Choroid plexus epithelial cell (primary cell): ENCODE measurements at places on chromosomes 1 and 21.

GRCh38 chr1:186802388-186802787 is 26.4 kb upstream of the PLA2G4A start:
- peak; percentile 9 for DNase-seq

- DNase-seq, result peak; percentile 26
Observed at GRCh38 chr1:63675420-63675931, 82.3 kb downstream of the PGM1 start.

DNA sequence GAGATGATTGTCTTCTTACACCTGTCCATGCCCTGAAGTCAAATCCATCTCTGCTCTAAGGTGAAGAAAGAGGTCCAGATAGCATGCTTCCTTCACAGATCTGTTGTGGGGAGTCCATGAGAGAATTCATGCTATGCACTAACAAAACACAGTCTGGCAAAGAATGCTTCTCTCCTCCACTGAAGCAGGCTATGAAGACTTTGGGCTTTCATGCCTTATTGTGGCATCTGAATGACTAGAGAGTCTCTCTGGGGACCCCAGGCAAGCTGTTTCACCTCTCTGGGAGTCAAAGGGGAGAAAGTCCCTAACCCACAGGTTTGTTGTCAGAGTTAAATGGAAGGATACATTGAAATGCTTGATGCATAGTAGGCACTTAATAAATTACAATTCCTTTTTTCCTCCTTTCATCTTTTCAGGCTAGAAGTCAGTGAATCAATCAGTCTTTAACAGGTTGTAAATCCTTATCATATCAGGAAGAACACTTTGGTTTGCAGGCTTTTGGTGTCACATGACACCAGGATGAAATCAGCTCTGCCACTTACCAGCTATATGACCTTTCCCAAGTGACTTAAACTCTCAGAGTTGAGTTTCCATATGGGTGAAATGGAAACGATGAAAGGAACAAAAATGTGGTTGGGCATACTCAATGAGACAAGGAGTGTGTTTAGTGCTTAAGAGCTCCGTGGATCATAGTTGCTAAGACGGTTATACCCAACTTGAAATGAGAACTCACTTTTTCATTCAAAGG is 200.1 kb upstream of the DAB1 start:
- peak; percentile 7 for DNase-seq

- no peak for DNase-seq
Observed at GRCh38 chr1:33399375-33399774, 31.5 kb downstream of the PHC2 start.

DNA sequence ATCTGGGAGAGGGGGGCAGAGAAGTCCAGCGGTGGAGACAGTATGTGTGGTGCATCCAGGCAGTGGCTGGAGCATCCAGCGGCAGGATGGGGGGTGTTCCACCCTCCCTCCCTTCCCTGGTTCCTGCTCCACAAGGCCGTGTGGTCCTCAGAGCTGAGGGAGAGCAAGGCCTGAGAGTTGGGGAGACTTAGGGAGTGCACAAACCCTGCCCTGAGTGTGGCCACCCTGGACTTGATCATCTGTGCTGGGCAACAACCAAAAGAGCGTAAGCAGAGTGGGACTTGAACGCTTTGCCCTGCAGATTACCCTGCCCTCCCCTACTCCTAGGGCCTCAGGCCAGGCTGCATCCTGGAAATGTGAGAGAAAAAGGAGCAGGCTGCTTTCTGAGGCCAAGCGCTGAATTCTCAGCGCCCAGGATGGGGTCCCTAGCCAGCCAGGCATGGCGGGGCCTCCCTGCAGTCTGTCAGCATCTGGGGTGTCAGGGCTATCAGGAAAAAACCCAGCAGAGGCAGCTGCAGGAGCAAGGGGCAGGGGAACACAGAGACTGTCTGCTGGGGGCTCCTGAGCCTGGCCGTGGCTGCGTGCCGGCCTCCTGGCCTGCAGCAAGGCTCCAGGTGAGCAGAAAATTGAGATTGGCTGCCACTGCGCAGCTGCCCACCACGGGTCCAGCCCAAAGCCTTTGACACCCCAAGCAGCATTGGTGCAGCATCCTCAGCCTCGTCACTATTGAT is 266.2 kb downstream of the NPHP4 start:
- no peak for DNase-seq

DNA sequence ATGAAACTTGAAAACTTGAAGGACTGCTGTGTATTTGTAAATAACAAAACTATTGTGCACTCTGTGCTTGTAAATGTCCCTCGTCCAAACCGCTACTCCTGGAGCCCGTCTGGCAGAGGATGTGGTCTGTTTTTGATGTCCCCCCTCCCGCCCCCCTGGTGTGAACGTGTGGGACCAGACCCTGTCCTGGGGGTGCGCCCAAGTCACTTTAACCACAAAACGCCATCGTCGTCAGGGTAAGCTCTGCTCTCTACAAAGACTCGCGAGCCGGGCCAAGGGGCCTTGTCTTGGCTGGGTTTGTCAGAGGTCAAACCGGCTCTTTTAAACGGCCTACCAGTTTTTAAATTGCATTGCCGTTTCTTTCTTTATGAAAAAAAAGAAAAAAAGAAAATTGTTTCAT is 87.4 kb upstream of the TMEM51 start:
- no peak for DNase-seq

DNA sequence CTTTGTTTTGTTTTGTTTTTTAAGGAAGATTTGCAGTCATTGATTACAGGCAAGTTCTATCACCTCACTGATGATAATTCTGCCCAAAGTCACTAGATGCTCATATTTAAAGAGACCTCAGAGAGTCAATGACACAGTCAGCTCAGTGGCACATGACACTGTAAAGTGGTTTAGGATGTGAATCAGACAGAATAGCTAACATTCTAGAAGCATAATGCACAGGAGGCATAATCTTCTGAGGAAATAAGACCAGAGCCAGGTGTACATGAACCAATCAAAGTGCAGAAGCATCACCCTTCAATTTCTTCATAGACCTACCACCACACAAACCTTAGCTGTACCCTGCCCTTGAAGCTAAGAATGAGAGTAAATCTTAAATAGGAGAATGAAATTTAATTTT is 268.5 kb downstream of the BRINP2 start:
- DNase-seq, result no peak

DNA sequence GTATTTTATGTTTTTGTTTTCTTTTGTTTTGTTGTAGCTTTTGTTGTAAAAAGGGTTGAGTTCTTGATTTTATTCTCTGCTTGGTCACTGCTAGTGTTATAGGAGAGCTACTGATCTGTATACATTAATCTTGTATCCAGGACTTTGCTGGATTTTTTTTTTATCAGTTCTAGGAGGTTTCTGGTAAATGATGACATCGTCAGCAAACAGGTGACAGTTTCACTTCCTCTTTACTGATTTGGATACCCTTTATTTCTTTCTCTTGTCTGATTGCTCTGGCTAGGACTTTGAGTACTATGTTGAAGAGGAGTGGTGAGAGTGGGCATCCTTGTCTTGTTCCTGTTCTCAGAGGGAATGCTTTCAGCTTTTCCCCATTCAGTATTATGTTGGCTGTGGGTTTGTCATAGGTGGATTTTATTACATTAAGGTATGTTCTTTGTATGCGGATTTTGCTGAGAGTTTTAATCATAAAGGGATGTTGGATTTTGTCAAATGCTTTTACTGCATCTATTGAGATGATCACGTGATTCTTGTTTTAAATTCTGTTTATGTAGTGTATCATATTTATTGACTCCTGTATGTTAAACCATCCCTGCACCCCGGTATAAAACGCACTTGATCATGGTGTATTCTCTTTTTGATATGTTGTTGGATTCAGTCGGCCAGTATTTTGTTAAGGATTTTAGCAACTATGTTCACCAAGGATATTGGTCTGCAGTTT is 905.7 kb downstream of the LTN1 start:
- no peak for DNase-seq

- peak; percentile 85 for DNase-seq
Observed at GRCh38 chr1:121483961-121484424, 299.2 kb downstream of the SRGAP2C start.

- no peak for DNase-seq
Observed at GRCh38 chr1:196467230-196467925, 140.9 kb downstream of the KCNT2 start.

DNA sequence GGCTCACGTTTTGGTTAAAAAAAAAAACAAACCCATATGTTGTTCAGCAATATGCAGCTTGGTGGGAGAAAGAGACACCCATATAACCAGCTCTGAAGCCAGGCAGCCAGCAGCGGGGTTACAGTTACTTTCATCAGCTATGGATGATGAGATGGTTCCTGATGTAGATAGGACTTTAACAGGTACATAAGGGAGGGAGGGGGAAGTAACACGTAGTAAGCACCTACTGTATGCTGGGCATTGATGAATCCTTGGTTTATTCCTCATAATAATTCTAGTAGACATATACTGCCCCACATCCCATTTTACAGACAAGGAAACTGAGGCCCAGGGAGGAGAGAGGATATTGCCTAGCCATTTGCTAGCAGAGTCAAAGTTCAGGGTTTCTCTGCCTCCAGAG is 2.0 kb downstream of the SLC1A7 start:
- DNase-seq, result no peak

DNA sequence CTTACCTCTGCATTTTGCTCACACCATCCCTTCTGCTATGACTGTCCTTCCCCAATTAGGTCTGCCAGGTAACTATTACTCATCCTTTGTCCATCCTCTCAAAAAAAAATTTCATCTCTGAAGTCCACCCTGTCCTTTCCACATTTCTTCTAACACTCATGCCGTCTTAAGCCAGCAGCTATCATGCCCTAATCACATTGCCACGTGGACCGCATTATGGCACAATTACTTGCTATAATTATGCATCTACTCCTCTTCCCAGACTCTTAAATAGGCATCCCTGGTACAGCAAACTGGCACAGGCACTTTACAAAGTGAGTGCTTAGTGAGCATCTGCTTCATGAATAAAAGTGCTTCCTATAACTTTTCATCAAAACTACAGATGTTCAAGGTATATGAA is 295.4 kb upstream of the ESRRG start:
- no peak for DNase-seq

GRCh38 chr1:18644973-18645746 is 14.5 kb downstream of the PAX7 start:
- no peak for DNase-seq

GRCh38 chr1:95048317-95048716 is 24.4 kb downstream of the ALG14 start:
- no peak for DNase-seq

DNA sequence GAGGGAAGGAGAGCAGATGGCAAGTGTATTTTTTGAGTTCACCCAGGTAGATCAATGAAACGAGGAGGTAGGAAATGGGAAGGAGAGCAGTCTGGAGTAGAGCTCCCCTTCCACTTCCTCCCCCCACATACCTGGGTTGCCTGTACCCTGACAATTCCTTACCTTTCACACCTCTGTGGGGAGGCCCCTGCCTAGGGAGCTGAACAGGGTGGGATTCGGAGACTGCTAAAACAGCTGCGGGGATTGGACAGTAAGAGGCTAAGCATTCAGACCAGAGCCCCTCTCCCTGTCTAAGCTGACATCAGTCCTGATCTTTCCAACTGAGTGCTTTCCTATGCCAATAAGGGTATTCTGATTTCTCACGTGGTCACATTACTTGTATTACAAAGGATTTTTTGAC is 14.5 kb downstream of the RCSD1 start:
- no peak for DNase-seq

DNA sequence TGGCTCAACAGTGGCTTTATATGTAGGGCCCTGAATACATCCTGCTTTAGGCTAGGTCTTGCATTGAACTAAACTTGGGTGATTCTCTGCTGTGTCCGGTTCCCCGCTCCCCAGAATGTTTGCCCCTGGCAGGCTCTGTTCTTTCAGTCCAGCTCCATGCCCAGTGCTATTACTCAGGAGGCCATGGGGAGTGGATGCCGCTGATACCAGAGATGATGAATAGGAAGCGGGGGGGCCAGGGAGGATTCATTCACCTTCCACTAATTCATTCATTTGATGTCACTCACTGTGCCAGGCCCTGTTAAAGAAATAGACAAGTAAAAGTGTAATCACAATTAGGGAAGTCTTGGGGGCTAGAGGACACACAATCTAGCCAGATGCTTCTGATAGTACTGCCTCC is 83.8 kb downstream of the TMEM53 start:
- no peak for DNase-seq

DNA sequence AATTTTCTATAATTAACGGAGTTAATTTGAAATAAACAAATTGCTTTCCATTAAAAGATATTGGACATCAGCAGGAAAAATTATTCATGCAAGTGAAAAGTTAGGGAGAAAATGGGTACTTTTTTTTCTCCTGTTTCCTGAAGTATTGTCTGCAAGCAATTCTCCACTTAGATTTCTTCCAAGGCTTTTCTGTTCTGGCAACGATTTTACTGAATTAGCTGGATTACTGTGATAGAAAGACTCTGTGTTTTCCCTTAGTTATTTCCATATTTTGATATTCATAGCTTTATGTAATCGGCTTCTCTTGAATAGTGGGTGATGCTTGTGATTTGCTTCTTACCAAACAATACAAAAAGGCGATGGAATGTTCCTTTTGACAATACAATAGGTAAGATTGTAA is 1333.9 kb downstream of the AMY1C start:
- DNase-seq, result no peak

DNA sequence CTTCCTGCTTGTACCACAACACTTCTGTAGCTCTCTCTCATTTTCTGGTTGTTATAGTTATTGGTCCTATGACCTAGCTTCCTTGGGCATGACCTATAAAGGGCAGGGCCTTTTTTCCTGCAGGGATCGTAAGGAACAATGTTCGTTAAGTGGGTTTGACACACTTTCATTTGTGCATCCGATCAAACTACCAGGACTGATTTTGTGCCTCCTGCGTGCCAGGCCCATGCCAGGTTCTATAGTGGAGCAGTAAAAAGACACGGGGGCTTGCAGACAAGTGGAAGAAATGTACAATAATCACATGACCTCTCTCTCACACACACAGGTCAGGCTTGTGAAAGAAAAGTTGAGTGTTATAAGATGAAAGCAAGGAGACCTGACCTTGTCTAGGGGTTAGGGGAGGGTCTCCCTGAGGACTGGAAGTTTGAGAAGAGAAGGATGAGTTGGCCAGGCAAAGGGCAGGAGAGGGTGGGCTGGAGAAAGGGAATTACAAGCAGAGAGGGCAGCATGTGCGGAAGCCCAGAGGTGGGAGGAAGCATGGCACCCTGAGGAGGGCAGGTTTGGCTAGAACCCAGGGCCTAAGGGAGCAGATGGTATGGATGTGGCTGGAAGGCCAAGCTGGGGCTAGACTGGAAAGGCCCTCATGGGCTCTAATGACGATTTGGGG is 145.4 kb downstream of the GRIK3 start:
- DNase-seq, result no peak

- no peak for DNase-seq
Observed at GRCh38 chr21:43367296-43367695, 59.6 kb downstream of the SIK1 start.
